ENCODE measurements at places on chromosomes 6 and 20.

DNA sequence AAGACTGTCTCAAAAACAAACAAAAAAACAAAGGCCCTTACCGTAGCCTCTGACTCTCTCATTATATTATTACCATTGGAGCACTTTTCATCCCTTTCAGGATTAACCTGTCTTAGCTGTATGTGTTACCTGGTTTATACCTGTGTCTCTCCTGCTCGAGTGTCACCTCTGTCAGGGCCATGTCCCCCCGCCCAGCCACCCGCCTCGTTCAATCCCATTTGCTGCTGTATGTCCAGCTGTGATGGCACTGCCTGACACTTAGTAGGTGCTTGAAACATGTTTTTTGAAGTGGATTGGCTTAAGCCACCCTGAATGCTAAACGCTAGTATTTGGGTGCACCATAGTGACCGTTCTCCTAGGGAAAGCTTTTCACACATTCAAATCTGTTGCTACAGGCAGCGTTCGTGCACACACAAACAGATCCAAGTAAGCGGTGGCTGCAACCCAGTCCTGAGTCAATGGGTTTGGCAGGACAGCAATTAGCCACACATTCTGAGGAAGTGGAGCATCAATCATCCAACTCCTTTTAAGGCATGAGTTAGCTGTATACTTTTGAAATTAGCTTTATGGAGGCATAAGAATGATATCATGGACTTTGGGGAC lies 98.9 kb upstream of the ZNF217 start:
- DNase-seq = no peak

- no peak for DNase-seq
Measured at GRCh38 chr6:106005954-106006353, 80.2 kb upstream of the PRDM1 start.

DNA sequence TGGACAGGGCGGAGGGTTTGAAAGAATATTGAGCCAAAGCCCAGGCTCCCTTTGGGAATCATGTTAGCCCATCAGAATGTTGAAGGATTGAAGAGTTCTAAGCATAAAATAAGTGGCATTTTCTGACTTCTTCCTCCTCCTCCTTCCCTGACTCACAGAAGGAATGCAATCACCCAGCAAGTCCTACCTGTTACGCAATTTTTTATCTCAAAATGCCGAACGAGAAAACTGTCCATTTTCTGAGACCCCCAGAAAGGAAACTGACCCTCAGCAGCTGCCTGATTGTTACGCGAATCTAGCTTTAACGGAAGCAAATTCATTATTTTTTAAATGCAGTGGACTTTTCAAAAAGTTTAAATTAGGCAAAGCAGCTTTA lies 4.7 kb upstream of the DNAJC5 start:
- DNase-seq = no peak

- DNase-seq = no peak
Measured at GRCh38 chr20:31568773-31569162, 36.3 kb upstream of the ID1 start.

DNA sequence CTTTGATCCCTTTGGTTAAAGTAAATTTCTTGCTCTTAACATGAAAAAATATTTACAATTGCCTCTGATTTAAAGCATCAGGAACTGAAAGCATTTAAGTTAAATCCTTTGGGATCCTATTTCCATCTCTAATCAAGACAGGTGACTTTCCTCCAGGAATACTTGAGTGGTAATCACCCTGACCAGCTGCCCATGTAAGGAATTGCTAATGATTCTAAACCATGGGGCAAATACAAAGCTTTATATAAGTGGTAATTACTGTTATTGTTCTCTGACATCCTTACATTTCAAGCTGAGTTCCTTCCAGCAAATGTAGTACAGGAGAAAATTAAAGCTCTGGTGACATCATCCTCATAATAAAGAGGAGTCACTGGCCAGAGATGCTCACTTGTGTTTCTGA lies 100.6 kb downstream of the CRYBG1 start:
- DNase-seq = no peak

DNA sequence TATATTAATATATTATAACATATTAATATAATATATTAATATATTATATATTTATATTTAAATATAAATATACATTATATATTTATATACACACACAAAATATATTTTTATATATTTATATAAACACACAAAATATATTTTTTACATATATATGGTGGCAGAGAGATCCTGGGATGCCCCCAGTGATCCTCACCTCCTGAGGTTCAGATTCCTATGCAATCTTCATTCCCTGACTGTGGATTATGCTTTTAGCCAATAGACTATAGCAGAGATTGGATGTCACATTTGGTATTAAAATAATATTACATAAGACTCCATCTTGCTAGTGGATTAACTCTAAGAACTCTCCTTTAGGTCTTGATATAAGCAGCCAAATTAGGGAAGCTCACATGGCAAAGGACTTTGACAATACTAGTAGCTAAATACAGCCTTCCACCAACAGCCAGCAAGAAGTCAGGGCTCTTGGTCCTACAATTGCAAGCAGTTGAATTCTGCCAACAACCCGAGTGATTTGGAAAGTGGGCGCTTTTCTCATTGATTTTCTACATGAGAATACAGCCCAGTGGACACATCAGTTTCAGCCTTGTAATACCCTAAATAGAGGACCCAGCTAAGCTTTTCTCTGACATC lies 681.0 kb downstream of the C6orf118 start:
- no peak for DNase-seq

GRCh38 chr6:148790817-148791216 lies 44.0 kb downstream of the UST start:
- no peak for DNase-seq

GRCh38 chr6:35216412-35216732 lies 2.6 kb downstream of the SCUBE3 start:
- no peak for DNase-seq

- DNase-seq = no peak
Measured at GRCh38 chr6:112466373-112467151, 119.4 kb downstream of the RFPL4B start.

DNA sequence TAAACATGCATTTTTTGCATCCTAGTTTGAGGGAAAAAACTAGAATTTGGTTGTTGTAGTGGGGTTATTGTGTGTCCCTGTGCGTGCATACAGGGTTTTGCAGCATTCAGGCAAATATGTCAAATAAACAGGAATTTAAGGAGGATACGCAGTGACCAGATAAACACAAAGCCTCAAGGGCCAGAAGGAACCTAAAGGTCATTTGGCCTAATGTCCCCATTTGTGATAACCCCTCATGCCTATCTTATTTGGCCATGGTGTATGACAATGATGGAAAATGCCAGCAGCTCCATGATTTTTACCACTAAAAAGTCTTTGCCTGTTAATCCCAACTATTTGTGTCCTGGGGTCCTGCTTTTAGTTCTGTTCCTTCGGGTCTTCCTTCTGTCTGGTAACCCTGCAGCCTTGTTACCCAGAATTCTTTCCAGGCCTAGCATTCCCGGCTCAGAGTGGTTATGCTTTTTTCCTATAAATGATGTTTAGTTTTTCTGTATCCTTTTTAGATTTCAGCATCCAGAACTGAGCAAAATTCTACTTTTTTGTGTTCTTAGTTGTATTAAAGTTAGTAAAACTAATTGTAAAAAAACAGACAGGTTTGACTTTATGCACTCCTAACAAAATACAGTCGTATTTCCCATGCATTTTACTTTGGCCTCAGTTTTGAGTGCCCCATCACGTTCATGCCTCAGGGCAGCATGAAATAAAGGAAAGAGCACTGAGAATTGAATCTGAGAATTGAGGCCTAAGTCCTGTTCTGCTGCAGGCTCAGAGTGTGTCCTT lies 4.4 kb downstream of the STX16 start:
- DNase-seq = no peak

DNA sequence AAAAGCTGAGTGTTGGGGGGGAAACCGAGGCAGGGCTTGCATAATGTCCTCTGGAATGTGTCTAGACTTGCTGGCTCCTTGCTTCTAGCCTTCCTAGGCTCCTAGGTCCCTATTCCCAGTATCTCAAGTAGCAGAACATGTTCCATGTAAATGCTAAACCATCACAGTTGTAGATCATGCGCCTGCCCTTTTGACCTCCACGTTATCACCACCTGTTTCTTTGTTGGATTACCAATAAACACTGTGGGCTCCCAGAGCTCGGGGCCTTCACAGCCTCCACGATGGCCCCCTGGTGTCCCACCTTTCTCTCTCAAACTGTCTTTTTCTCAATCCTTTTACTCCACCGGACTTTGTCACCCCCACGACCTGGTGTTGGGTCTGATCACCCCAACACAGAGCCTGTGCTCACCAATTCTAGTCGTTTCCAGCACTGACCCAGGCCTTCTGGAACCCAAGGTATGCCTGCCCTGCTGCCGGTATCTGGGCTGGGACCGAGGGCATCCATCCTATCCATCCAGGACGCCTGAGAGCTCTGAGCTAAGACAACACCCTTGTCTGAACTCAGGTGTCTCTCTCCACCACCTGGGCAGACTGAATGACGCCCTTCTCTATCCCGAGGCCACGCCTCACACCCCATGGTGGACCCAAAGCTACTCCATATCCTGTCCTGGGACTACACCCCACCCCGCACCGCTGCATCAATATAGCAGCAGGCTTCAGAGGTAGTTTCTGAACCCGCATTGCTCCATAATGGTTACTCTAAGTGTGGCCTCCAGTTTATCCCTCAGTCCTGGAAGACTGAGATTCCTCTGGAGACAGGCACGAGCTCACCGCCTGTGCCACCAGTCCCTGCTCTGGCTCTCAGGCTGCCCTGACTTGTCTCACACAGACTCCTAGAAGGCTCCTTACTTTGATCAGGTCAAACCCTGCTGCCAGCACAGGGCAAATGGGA lies 9.3 kb upstream of the PRR18 start:
- no peak for DNase-seq
